ENCODE measurements at places on chromosomes 12 and 14.

GRCh38 chr14:77554816-77555599 lies 56.4 kb upstream of the ISM2 start:
- DNase-seq = no peak

- no peak for DNase-seq
Observed at GRCh38 chr14:106821119-106821518, 1294.7 kb downstream of the TMEM121 start.

DNA sequence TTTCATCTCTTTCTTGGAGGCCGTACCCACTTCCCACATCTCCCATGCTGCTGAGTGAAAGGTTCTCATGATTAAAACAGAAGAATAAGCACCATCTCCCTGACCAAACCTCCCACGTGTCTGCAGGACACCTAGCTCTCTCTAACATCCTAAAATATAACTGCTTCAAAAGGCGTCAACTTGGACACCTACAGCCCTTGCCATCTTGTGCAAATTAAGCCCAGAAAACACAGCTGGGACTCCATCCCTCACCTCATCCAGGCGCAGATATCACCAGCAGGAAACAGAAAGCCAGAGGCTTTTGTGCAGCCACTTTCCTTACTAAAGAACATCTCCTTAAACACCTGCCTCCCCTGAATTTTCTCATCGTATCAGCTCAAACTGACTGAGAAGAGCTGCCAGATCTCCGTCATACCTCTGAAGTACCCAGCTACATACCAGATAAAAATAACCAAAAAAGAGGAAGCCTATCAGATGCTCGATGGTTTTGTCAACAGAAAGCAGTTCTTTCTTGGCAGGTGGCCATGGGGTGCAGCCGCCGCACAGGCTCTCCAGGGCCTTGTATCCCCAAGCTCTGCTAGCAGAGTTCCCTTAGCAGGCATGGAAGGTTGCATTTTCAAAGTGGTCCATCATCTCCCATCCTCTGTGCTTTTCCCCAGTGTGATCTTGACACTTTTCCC lies 28.8 kb downstream of the MAP3K9 start:
- no peak for DNase-seq

GRCh38 chr14:72682188-72682587 lies 211.7 kb downstream of the DPF3 start:
- DNase-seq = no peak
